Breast epithelium (tissue), 4 donors: ENCODE measurements at places on chromosomes 6 and 20.

GRCh38 chr6:17886891-17887290 is 100.5 kb downstream of the KIF13A start:
- no peak for DNase-seq

- DNase-seq = no peak
Measured at GRCh38 chr6:110422444-110422822, 7.1 kb upstream of the DDO start.

DNA sequence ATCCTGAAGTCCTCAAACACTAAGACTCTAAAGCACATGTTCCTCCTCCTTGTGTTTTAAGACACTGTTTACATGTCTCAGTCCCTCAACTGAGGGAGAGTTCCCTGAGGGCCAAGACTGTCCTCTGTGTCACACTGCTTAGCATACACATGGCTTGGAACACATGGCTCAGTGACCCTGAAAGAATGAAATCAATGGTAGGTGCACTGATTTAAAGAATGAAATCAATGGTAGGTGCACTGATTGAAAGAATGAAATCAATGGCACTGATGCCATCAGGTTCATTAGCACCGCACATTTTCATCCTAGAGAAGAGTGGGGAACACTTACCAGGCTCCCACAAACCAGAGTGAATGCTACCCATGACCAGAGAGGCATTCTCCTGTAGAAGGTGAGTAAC is 9.8 kb downstream of the TOMM34 start:
- DNase-seq = no peak

DNA sequence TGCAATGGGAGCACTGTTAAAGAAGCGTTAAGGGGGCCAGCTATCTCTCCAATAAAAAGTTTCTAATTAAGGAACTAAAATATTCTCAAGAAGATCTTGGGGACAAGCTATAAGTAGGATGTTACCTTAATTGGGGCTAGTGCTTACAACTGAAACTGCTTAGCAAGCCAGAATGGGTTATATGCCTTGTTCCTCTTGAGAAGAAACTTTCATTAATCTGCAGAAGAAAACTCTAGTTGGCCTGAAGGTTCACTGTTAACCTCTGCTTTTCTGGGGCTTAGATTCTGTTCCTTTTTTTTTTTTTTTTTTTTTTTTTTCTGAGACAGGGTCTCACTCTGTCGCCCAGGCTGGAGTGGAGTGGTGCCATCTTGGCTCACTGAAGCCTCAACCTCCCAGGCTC is 82.2 kb downstream of the BACH2 start:
- no peak for DNase-seq

GRCh38 chr6:4212588-4212987 is 77.2 kb upstream of the ECI2 start:
- DNase-seq = no peak

- no peak for DNase-seq
Measured at GRCh38 chr6:169780571-169781091, 29.2 kb downstream of the ERMARD start.

DNA sequence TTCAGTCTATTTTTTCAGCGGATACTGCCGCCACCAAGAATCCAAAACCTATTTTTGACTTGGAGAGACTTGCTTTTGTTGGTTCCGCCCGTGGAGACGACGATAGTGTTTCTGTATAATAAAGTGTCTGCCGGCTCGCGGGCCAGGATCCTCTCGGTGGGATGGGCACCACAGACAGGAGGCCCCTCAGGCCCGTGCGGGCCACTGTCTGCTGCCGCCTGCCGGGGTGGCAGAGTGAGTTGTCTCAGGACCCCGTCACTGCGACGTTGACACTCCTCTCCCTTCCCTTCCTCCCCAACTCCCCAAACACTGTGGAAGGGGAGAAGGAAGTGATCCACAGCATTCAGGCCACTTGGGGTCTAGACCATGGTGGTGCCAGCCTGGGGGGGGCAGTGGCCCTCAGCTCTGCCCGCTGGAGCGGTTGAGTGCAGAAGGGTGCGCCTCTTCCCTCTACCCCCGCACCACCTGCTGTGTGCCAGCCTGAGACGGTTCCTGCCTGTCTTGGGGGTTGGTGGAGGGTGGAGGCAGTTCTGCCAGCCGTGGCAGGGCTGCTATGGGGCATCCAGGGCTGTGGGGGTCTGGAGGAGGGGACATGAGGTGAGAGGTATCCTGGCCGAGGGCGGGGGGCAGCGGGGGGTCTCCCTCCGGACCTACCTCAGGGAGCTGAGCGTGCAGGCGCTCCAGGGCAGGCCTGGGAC is 17.5 kb downstream of the RBM38 start:
- no peak for DNase-seq

DNA sequence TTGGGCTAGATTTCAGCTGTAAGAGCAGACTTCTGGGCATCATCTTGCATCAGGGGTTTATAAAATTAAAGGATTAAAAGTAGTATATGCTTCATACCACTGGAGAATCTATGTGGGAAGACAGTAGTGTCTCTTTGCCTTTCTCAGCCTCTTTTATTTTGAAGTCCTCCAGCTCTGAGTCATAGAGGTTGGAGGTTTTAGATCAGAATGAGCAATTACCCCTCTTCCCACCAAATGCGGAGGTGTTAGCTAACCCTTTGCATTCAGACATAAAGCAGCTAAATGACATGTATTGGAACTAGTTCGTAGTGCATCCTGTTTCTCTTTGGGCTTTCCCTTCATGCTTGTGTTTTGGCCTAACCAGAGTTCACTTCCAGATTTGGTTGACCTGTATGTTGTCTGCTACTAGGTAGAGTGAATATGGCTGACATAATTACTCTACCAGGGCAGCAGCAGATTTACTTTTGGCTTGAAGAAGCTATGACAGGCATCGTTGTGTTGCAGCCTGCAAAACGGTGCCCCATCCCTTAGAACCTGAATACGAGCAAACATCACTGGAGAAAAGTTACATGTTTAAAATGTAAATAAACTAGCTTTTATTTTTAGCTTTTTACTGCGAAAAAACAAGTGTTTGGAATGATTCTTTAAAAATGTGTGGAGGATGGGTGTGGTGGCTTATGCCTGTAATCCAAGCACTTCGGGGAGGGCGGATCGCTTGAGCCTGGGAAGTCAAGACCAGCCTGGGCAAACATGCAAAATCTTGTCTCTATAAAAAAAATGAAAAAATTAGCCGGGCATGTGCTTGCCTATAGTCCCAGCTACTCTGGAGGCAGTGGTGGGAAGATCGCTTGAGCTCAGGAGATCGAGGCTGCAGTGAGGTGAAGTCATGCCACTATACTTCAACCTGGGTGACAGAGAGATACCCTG is 82.2 kb downstream of the MYO6 start:
- no peak for DNase-seq

DNA sequence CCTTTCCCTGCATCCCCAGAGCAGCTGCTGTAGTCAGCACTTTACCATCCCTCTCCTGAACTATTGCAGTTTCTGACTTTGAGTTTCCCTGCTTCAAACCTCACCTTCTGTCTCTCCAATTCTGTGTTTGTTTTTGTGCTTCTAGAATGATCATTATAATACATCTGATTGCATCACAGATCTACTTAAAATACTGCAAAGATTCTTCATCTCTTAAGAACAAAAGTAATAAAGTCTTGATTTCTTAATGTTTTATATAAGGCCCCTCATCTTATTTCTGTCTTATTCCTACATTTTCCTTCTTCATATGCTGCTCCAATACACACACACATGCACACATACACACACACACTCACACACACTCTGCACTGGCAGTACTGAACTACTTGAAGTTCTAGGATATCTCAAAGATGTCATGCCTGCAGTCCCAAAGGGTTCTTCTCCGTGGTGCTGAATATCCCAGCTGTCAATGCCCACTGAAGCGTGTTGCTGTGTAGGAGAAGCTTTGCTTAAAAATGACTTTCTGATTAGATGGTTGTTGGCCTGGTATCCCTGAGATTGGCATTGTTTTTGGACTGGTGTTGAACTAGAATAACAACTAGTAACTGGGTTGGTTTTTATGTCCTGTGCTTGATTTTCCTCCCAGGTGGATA is 97.2 kb downstream of the MAP3K4 start:
- no peak for DNase-seq

DNA sequence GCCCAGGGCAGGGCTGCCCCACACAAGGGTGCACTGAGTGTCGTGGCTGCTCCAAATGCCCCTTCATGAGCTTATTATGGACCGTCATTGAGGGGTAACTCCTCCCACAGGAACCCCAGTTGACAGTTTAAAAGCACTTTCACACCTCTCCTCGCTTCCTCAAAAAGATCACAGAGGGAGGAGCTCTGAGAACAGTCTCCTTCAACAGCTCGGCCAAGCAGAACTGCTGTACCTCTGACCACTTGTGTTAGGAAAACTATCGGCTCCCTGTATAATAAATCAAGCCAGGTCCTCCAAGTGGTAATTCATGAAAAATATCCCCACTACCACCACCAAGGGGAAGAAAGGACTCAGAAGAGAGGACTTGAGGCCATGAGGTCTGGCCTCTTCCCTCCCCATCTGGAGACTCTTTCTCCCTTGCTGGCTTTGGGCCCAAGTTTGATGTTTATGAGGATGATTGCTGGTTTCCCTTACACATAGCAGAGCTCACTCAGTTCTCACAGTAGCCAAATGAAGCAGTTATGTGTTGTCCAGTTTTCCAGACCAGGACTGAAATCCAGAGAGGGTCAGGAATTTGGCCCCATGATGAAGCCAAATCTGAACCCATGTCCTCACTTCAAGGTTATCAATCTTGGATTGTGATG is 8.7 kb downstream of the SNX21 start:
- no peak for DNase-seq

GRCh38 chr20:9110916-9111432 is 42.1 kb downstream of the PLCB4 start:
- no peak for DNase-seq

GRCh38 chr6:18990059-18990978 is 603.2 kb downstream of the RNF144B start:
- DNase-seq = no peak

- DNase-seq = no peak
Measured at GRCh38 chr6:106972500-106972899, 2.0 kb downstream of the CD24 start.

GRCh38 chr6:35784200-35784599 is 3.4 kb downstream of the CLPSL1 start:
- DNase-seq = no peak

DNA sequence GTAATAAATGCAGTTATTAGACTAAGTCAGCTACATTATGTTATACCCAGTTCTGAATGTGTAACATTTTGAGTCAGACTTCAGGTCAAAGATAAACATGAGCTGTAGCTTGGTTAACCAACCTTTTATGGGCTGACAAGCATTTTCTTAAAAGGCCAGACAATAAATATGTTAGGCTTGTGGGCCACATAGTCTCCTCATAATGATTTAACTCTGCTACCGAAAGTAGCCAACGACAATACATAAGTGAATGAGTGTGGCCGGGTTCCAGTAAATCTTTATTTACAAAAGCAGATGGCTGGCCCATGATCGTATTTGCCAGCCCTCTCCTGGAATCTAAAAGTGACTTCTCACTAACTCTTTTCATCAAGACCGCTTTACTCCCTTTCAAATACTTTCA is 49.9 kb downstream of the ATG5 start:
- DNase-seq = no peak

DNA sequence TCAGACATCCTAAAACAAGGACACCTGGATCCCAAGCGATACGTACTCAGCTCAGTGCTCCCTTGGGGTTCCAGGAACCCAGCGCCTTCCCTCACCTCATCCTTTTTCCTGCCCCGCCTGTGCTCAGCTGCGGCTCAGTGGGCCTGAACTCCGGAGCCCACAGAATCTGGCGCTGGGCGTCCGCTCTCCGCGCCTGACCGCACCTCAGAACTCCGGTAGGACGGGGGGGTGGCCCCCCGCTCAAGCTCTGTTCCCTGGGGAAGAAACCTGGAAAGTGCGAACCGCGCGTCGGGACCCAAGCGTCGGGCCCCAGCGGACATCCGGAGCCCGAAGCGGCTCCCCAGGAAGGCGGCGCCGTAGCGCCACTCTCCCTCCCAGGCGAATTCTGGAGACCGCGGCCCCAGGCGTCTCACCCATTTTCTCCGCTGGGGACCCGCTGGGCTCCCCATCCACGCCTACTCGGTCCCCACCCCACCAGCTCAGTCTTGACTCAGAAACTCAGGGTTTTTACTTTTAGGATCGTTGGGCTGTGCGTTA is 336 bp upstream of the LY6G5C start:
- no peak for DNase-seq

- no peak for DNase-seq
Measured at GRCh38 chr6:26218824-26219223, 131.6 kb downstream of the HFE start.

DNA sequence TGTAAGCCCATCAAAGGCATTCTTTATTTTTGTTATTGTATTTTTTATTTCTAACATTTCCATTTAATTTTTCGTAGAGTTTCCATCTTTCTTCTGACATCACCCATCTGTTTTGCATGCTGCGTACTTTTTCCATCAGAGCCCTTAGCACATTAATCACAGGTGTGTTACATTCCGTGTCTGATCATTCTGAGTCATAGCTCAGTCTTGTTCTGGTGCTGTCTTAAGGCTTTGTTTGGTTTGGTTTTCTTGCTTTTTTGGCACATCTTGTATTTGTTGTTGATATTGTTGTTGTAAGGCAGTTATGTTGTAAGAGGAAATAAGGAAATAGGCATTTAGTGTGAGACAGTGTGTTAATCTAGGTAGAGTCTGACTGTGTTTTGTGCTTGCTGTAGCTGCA is 214.6 kb upstream of the CDH4 start:
- DNase-seq = no peak

DNA sequence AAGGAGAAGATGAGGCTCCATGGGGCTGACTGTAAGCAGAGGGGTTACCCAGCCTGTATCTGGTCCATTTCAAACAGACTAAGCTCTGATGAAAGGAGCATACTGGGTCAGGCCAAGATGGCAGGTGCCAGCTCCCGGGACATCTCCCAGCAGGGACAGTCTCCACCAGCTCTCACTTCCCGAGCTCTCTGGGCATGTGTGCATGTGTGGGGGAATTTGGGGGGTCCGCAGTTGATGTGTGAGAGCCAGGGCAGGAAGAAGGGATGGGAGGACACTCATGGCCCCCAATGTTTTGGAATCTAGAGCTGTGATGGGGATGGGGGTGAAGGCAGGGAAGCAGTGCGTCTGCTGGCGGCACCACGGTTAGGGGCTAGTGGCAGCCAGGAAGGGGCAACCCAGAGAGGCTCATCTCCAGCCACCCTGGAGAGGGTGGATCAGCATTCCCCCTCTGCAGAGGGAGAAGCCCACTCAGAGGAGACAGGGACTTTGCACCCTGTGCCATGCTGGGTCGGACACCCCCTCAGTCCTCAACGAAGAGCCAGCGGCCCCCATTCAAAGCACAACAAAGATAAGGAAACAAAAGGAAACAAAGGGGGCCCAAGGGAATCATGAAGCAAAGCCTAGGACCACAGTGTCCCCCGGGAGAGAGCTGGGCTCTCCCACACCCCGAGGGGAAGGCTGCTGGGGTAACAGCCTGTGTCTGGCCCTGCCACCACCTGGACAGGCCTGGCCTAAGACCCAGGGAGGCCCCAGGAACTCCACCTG is 52.4 kb downstream of the DSTN start:
- DNase-seq = peak; percentile 27

- no peak for DNase-seq
Measured at GRCh38 chr6:57303931-57304681, 13.3 kb upstream of the PRIM2 start.
